ENCODE measurements at places on chromosomes 3 and 15.
A peak's percentile ranks its signal among the peaks of the same experiment; 100 is the strongest.

DNA sequence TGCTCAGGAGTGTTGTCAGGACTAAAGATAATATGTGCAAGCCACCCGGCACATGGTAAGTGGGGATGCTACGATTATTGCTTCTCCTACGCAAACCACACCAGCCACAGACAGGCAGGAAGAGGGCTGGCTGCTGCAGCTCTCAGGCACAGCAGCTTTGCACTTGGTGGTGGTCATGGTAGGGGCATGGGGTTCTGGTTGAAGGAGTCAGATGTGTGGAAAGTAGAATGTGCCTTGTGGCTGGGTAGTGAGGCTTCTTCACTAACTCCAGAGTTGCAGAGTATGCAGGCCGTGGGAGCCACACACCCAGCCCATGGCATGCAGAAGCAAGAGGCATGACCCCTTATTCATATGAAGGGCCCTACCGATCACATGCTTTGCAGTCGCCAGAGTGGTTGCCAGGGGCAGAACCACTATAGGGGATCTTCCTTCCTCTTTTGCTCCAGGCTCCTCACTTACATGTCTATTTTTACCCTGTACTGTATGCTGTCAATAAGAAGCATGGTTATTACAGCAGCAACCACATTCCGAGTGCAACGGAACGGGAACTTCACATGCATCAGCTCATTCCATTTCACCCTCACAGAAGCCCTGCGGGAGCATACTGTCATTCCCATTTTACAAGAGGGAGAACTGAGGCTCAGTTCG, 59.2 kb upstream of the HERC1 start:
- DNase-seq = peak; percentile 71

DNA sequence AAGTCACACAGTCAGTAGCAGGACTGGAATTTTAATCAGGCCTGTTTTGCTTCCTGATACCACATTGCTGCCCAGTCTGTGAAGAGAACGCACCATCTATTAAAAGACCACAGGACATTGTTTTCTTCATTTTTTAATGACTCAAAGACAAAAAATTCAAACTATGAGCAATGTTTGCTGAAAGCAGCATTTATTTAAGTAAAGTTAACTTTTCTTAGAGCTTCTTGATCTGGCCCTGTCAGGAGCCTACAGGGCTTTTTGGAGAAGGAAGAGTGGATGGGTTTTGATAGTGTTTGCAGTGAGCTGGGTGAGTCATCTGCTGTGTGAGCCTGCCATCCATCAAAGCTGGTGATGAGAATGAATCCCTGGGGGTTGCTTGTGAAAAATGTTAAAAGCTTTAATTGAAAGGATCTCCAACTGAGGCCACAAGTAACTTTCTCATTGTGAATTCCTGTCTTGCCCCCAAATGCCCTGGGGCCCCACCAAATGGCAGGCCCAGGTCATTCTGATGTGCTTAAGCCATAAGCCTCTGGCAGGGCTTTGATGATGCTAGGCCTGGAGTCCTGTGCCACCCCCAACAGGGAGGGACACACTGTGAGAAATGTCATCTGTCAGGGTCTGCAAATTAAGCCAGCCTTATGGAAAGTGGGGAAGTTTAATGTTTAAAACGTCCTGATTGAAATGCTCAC, 136.2 kb upstream of the PFN2 start:
- no peak for DNase-seq

DNA sequence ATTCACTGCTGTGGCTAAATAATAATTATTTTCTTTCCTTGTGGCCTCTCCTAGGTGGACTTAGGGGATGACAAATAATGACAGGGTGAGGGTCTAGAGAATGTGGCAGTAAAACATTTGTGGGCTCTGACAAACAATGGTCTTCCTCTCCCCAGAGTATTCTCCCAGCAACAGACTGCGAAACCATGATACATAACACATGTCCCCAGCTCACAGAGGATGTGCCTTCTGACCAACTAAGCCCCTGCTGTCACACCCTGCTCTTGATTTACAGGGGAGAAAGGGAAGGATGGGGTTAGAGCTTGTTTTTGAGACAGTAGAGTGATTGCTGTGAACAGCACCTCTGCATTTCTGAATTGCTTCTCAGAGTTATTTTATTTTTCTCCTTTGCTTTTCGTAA, 116.6 kb upstream of the CTDSPL start:
- DNase-seq = no peak

DNA sequence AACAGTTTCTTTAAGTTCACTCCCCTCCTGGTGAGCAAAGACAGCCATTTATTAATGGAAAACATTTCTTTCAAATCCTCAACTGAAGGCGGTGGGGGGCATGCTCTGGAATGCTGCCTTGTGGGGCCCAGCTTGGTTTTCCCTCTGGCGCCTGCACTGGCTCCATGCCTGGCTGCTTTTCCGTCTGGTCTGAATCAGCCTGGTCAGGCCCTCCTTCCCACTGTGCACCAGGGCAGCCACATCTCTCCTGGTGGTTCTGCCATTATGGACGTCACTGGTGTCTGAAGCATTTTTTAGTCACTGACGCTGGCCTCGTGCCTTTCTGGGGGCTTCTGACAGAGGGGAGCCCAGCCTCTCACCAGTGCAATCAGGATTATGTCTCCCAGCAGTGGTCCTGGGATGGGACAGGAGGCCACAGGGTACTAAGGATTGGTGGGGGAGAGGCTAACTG, 57.6 kb upstream of the APEH start:
- DNase-seq = no peak

- DNase-seq = peak; percentile 52
These were observed 52.8 kb downstream of the RGMA start for GRCh38 chr15:93035953-93036810.

DNA sequence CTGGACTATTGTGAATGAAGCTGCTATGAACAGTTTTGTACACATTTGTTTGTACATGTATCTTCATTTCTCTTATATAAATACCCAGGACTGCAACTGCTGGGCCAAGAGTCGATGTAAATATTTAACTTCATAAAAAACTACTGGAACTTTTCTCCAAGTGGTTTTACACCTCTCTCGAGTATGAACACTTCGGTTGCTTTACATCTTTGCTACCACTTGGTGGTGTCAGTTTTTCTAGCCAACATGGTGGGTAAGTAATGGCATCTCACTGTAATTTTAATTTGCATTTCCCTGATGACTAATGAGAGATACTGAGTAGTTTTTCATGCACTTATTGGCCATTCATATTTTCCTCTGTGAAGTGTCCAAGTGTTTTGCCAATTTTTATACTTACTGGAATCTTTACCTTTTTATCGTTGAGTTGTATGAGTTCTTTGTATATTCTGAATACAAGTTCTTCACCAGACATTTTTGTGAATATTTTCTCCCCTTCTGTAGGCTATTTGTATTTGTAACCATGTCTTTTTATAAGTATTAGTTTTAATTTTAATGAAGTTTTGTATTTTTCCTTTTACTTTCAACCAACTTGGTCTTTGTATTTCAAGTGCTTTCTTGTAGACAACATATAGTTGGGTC, 44.4 kb downstream of the PCOLCE2 start:
- DNase-seq = no peak

GRCh38 chr3:87621667-87622066, 345.3 kb upstream of the POU1F1 start:
- DNase-seq = no peak

DNA sequence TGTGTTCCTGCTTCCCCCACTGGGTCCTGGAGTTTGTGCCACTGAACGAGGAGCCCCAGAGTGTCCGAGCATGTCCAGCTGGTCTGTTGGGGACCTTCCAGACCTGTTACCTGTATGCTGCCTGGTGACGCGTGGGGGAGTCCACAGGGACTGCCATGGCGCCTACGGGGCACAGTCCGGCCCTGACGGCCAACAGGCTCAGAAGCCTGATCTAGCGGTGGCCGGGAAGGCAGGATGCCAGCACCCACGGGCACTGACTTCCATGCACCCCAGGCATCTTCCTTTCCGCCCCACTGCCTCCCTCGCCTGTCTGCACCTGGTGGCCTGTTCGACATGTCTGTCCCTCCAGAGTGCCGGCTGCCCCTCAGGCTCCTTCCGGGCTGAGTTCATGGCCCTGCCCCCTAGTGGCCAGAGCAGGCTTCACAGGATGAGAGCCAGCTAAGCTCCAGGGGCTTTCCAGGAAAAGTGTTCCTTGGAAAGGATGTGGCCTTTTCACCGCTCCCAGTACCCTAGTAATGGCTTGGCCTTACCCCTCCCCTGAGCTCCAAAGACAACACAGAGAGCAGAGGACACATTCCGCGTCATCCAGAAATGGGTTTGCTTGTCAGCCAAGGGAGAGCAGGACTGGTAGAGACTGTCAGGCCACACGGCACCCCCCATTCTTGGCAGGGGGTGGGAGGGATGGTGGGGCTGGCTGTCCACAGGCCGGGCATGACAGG, 35.7 kb downstream of the NGRN start:
- DNase-seq = peak; percentile 73

- no peak for DNase-seq
These were observed 17.5 kb upstream of the EIF2B5 start for GRCh38 chr3:184117636-184118035.
